ENCODE measurements at places on chromosomes 3 and 15.

GRCh38 chr3:124700880-124701684 lies 29.2 kb upstream of the UMPS start:
- no peak for DNase-seq

DNA sequence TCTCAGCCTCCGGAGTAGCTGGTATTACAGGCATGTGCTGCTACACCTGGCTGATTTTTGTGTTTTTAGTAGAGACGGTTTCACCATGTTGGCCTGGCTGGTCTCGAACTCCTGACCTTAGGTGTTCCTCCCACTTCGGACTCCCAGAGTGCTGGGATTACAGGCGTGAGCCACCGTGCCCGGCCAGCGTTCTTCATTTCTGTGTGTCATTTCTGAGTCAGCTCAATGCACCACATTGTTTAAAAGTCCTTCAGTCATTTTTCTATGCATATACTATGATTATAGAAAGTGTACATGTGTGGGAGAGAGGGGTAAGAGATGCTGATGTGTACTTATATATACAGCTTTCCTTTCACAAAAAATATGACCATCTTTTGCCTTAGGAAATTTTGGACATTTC lies 2.1 kb downstream of the QTRT2 start:
- DNase-seq, result no peak

GRCh38 chr3:38588371-38588971 lies 61.0 kb downstream of the SCN5A start:
- no peak for DNase-seq

- DNase-seq, result no peak
Observed at GRCh38 chr3:189806171-189806951, 175.2 kb downstream of the TP63 start.

All from effector CD4-positive, alpha-beta T cell (primary cell).